ENCODE measurements at places on chromosomes 3 and 15.
A peak's percentile ranks its signal among the peaks of the same experiment; 100 is the strongest.

GRCh38 chr3:49804141-49805041 is 1.3 kb downstream of the INKA1 start:
- DNase-seq: no peak

DNA sequence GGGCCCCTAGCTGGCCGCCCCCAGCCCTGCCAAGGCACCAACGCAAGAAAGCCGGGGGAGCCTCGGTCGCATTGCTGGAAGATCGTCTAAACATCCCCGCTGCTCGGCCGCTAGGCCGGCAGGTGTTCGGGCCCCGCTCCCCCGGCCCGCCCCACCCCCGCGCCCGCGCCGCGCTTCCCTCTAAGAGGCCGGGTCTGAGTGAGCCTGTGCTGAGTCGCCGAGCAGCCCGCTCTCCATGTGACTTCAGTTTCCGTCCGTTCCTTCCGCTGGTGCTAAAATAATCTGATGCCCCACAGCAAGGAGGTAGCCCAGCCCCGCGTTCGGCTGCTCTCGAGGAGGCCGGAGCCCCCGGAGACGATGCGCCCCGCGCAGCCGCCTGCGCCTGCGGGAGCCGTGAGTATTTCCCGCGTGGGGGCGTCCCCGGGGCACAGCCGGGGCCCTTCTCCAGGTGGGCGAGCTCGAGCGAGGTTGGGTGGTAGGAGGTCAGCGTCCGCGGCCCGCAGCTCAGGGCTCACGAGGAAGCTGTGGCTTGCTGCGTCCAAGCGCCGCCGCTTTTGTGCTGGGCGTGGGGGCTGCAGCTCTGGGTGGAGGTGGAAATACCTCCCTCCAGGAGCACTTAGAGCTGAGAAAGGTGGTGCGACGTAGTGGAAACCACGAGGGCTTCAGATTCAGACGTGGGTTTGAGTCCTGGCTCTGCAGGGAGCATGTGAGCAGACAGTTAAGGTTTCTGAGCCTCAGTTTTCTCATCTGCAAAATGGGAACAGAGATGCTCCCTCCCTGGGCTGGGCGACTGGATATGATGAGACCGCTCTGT is at the start of gene NRROS:
Gene NRROS, plus strand, starts transcription at position 212 of the 814 bp plus-strand sequence. CDS start 14,846 bp downstream, outside the sequence.
- peak; percentile 62 for DNase-seq

DNA sequence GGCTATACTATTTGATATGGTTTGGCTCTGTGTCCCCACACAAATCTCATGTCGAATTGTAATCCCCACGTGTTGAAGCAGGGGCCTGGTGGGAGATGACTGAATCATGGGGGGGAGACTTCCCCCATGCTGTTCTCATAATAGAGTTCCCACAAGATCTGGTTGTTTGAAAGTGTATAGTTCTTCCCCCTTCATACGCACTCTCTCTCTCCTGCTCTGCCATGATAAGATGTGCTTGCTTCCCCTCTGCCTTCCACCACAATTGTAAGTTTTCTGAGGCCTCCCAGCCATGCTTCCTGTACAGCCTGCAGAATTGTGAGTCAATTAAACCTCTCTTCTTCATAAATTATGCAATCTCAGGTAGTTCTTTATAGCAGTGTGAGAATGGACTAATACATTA is 290.1 kb upstream of the CHRM5 start:
- DNase-seq: no peak

DNA sequence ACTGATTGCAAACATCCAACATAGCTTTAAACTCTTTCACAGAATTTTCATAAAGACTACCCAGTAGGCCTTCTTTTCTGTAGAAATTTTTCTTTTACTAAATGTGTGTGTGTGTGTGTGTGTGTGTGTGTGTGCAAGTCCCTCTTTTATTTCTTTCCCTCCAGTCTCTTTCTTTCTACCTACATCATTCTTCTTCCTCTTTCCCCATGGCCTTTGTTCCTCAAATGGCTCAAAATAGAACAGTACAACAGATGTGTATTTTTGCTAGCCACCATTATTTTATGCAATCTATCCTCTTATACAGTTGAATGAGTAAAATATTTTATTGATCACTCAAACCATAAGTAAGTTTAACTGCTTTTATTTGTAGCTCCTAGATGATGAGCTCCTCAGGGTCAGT is 76.4 kb downstream of the USF3 start:
- no peak for DNase-seq

DNA sequence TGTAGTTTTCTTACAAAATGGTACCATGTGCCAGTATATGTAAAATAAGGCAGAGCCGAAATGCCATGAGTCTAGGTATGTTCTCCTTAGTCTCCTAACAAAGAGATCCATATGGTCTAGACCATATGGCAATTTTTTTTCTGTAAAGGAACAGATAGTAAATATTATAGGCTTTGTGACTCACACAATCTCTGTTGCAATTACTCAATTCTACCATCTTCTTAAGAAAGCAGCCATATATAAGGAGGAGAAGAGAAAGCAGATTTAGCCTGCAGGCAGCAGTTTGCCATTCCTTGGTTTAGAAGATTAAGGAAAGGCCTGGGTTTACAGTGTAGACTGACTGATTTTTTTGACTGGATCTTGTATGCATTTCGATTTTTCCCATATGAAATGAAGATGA is 16.3 kb upstream of the BBX start:
- DNase-seq: no peak

- DNase-seq: no peak
These were observed 165.3 kb downstream of the FMN1 start for GRCh38 chr15:33029109-33029652.

DNA sequence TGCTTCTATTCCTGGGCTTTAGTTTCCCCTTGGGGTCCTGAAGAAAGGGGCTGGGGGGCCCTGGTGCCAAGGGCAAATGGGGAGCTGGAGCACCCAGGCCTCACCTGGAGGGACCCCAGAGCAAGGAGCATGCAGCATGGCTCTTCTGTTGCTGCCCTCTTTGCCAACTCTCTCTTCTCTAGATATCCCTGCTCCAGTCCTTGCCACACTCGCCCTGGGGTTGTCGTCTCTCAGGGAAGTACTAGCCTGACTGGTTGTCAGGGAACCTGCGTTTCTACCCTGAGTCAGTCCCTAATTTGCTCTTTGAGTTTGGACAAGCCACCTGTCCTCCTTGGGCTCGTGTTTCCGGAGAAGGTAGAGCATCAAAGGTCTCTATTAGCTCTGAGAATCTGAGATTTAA is 63.7 kb upstream of the UBE2Q2 start:
- DNase-seq: no peak

DNA sequence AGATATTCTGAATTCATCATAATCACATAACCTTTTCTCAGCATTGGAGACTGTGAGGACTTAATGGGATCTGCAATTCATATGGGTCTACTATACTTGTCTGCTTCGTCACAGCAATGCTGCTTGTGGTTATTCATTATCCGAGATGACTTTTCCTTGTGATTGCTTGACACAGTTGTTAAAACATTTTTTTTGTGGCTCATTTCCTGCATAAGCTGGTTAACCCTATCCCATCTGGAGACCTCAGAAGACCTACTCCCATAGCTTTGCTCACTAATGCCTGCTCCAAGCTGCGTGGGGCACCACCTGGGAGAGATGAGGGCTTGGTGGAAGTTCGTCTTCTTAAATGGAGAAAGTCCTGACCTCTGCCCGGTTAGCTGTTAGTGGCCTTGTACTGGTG is 360.8 kb downstream of the CHST2 start:
- DNase-seq: no peak

GRCh38 chr3:141921316-141921715 is 44.9 kb downstream of the ATP1B3 start:
- DNase-seq: no peak

GRCh38 chr3:145224886-145225285 is 936.1 kb downstream of the PLOD2 start:
- DNase-seq: no peak

DNA sequence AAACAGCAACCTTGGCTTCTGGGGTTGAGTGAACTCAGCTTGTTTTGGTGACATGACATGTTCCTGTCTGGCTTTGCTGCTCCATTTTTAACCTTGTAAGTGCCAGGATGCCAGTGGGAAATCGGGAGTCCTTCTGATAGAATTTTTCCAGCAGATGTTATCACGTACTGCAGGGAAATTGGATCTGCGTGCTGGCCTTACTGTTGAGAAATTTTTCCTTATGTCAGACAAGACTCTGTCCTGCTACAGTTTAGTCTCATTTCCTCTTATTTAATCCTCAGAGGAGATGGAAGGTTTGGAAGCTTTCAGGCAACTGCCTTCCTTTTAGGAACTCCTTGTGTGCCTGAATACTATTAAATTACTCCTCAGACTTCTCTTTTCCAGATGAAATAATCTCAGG is 80.6 kb downstream of the PGPEP1L start:
- DNase-seq: no peak

GRCh38 chr15:34726406-34727100 is 28.2 kb downstream of the GJD2 start:
- no peak for DNase-seq

- DNase-seq: no peak
These were observed 38.3 kb upstream of the SNRPN start for GRCh38 chr15:24916305-24917009.

- DNase-seq: no peak
These were observed 31.1 kb upstream of the RASA2 start for GRCh38 chr3:141455603-141456300.

GRCh38 chr3:183815951-183816475 is 9.4 kb downstream of the MAP6D1 start:
- DNase-seq: no peak

- DNase-seq: no peak
These were observed 50.9 kb upstream of the SPTSSB start for GRCh38 chr3:161422171-161422700.

- DNase-seq: no peak
These were observed 476.0 kb downstream of the MFSD1 start for GRCh38 chr3:159277814-159278213.

DNA sequence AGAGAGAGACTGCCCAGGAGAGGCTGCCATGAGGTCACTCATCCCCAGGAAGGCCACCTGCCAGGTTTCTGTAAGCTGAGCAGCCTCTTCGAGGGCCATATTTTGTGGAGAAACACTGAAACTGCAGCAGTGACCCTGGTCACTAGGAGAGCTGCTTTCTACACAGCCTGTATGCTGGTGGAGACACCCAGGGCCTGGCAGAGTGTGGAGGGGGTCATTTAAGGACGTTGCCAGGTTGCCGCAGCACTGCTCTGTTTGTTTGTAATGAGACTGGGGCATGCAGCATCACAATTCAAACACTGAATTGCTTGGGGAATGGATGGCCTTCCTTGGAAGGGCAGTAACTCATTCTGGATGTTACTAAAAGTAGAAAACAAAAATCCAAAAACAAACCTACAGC is 104.9 kb upstream of the TRIM42 start:
- DNase-seq: no peak

GRCh38 chr3:97983933-97984491 is 11.8 kb upstream of the RIOX2 start:
- no peak for DNase-seq

DNA sequence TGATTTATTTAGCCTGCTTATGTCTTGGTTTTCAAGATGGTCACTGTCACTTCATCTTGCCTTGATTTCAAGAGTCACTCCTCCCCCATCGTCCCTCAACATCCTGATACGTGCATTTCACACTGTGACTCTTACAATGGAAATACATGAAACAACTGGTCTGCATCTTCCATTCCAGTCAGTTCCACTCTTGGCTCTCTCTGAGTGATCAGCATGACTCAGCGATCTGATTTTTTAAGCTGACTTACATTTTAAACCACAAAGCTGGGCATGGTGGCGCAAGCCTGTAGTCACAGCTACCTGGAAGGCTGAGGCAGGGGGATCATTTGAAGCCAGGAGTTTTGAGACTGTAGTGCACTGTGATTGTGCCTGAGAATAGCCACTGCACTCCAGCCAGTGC is 271.2 kb upstream of the ROPN1 start:
- DNase-seq: no peak

Measured in CD4-positive, alpha-beta T cell treated with Interleukin-1 beta for 1 hour (primary cell).